ENCODE measurements at places on chromosomes 5 and 9.

GRCh38 chr5:106451998-106452397 lies 1218.7 kb downstream of the EFNA5 start:
- DNase-seq: no peak

- no peak for DNase-seq
Observed at GRCh38 chr9:136361047-136361753, 2.3 kb downstream of the DNLZ start.

DNA sequence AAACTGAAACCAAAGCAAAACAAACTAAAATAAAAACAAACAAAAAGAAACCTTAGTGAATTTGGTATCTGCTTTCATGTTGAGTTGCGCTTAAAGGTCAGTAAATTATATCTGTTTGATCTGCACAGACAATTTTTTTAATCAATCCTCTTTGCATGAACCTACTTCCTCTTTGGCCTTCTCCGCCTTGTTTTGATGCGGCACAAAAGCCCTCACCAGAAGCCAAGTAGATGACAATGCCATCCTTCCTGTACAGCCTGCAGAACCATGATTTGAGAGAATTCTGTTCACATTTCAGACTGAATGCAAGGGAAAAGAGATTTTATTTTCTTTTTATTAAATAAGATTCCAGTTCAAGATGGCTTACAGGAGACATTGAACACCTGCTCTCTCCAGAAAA lies 473.6 kb upstream of the FTMT start:
- DNase-seq: no peak

DNA sequence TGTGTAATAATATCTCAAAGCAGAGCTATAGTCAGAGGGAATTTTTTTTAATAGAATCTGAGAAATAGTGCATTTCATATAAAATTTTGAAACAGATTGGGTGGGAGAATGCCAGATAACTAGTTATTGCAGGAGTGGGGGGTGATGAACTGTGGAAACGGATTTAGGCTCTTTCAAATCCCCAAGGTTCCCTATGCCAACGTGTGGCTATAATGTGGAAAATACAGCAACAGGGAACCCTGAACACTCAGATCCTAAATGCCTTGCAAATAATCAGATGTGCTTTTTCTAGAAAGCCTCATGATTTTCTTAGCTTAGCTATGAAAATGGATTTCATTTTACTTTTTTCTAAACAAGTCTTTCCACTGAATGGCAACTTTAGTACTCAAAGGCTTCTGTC lies 180.5 kb upstream of the DMAC1 start:
- DNase-seq: no peak

GRCh38 chr5:2172471-2172870 lies 289.7 kb upstream of the IRX4 start:
- no peak for DNase-seq

DNA sequence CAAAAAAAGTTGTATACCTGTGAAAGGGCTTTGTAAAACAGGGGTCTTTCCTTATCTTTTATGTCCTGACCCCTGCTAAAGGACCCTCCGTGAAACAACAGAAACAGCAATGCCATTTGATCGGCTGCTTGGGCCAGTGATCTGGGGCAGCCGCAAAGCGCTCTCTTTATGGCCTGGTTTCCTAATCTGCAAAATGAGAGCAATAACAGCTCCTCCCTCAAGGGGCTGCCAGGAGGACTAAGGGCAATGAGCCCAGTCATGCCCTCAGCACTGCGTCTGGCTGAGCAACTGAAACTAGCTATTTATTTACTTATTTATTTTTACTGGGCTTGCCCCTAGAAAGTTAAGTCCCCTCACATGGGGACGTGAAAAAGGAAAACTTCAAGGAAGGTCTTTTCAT lies 18.3 kb downstream of the CMBL start:
- no peak for DNase-seq

- no peak for DNase-seq
Observed at GRCh38 chr9:125747765-125748445, 732 bp downstream of the PBX3 start.

DNA sequence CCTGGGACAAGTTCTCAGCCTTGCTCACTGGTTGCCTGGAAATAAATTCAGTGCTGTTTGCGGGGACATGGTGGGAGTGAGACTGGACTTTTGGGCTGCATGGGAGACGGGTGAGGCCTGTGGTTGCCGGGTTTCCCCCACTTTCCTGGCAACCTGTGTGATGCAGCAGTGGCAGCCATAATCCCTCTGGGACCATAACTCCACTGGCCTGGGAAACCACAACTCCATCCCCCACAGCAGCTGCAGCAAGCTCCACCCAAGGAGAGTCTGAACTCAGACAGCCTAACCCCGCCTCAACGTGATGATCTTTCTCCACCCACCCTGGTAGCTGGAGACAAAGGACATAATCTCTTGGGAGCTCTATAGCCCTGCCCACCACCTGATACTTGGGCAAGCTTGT lies 349.9 kb downstream of the PIK3R1 start:
- DNase-seq: no peak

GRCh38 chr9:86602715-86603114 lies 248.5 kb upstream of the TUT7 start:
- DNase-seq: no peak

GRCh38 chr5:80204808-80205614 lies 50.8 kb downstream of the SERINC5 start:
- no peak for DNase-seq

GRCh38 chr5:136864960-136865359 lies 499.6 kb upstream of the TRPC7 start:
- no peak for DNase-seq

- no peak for DNase-seq
Observed at GRCh38 chr5:110323357-110323756, 403.1 kb downstream of the TMEM232 start.

DNA sequence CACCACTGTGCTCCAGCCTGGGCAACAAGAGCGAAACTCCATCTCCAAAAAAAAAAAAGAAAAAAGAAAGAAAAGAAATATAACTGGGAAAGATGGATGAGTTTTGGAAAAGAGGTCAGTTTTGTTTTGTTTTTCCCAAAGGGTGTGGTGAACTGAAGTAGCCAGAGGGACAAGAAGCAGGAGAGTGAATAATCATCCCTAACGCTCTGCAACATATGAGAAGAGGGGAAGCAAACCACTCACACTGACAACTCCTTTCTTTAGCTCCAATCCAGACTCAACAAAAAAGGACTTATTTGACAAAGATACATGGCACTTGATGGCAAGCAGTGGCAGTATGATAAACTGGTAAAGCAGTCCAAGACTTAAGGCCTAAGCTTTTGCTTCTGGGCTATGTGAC lies 176.1 kb upstream of the HMHB1 start:
- no peak for DNase-seq

- DNase-seq: no peak
Observed at GRCh38 chr9:126722922-126723806, 81.7 kb upstream of the ZBTB43 start.

GRCh38 chr5:103245761-103246160 lies 12.8 kb upstream of the MACIR start:
- DNase-seq: no peak

- DNase-seq: no peak
Observed at GRCh38 chr5:4513381-4513780, 626.7 kb upstream of the ADAMTS16 start.

DNA sequence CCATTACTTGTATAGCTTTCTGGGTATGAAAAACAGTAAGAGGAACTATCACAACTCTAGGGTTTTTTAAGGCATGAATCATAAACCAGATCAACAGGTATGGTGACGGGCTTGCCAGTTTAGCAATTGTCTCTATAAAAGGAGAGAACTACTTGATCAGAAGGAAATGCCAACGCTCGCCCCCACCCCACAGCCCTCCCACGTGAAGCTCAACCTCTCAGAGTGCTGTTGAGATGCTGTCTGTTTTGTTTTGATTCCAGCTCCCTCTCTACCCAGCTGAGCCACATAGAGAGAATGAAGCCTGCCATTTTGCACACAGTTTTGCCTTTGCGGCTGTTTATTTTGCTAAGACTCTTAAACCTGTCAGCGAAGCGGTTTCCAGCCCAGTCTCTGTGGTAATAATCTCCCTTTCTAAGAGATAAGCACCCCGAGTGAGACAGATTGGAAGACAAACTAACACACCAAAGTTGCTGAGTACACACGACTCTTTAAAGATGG lies 257.9 kb upstream of the ANKRD55 start:
- DNase-seq: no peak

GRCh38 chr9:96581786-96582185 lies 37.9 kb downstream of the CDC14B start:
- DNase-seq: no peak

GRCh38 chr5:160174780-160175437 lies 54.4 kb upstream of the FABP6 start:
- no peak for DNase-seq

GRCh38 chr5:31054453-31054852 lies 139.0 kb upstream of the CDH6 start:
- DNase-seq: no peak

DNA sequence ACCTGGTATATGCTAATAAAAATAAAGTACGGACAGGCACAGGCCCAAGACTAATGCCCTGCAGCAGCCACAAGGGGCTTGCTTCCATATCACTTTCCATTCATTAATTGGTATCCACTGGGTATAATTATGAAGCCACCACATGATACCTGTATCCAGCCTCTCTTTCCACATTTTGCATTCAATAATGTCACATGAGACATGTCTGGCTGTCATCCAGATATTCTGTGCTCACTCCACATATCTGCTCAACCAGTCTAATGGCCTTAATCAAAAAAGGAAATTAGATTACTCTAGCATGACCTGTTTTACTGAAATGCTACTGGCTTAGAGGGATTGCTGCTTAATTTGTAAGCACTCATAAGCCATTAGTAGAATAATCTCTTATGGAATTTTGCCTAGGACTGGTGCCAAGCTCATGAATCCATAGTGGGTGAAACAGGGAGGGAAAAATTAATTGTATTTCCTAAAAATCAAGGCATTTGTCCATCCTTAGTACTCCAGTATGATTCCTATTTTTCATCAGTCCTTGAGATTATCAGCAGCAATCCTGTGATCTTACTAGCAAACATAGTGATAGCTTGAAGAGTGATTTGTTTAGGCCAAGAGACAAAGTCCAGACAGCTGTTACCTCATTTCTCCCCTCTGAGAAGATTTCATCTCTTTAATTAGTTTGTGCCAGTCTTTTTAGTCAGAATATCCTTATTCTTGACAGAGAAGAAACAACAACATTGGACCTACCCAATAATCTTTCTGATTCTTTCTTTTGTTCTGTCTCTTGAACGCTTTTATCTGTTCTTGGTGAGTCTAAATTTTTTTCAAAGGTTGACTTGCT lies 119.2 kb upstream of the ABCA1 start:
- DNase-seq: no peak

DNA sequence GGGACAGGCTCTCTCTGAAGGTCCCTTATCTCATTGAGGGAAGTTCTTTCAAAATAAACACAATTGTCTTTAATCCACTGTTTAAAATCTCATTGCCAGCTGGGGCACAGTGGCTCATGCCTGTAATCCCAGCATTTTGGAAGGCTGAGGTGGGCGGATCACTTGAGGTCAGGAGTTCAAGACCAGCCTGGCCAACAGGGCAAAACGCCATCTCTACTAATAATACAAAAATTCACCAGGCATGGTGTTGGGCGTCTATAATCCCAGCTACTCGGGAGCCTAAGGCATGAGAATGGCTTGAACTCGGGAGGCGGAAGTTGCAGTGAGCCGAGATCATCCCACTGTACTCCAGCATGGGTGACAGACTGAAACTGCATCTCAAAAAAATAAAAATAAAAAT lies 8.3 kb upstream of the NDFIP1 start:
- no peak for DNase-seq

DNA sequence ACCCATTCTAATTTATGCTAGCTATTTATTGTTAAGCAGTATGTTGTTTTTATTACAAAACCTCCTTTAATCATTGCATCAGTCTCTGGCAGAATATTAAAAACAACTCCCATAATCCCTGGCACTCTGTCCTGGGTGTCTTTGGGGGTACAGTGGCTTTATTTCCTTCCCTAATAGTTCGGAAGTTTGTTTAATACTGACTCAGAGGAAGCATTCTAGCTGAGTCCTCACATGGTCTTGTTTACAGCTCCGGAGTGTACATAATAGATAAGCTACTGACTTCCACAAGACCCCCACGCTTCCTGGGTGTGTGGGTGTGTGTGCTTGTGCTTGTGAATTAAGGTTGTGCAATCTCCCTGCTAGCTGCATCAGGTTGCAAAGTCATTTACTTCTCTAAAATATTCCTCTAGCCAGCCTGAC lies 149.8 kb upstream of the CDKN2B start:
- no peak for DNase-seq

DNA sequence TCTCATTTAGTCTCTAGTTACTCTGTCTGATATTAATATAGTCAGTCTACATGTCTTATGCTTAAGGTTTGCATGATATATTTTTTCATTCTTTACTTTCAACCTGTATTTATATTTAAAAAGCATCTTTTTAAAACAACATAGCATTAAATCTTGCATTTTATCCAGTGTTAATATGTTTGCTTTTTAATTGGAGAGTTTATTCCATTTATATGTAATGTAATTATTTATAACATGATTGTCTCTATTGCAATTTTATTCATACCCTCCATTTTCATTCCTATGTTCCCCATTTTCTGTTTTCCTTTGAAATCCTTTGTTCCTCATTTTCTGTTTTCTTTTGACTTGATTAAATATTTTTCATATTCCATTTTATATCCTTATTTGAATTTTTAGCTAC lies 13.3 kb downstream of the PCDHB15 start:
- no peak for DNase-seq

DNA sequence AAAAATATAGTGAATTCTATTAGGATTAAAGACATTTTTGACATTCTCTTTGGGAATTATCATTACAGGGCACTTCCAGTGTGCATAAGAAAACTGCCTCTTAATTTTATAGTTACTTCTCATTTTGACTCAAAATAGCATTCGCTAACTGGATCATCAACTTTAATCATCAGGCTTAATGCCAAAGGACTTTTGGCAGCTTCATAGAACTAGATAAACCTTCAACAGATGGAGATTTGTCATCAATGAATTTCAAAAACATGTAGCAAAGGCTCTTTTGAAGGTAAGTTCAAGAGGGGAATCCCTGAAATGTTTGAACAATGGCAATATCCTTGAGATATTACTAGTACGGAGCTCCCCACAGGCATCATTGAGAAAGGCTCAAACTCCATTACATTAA lies 447.2 kb downstream of the PDE4D start:
- no peak for DNase-seq

DNA sequence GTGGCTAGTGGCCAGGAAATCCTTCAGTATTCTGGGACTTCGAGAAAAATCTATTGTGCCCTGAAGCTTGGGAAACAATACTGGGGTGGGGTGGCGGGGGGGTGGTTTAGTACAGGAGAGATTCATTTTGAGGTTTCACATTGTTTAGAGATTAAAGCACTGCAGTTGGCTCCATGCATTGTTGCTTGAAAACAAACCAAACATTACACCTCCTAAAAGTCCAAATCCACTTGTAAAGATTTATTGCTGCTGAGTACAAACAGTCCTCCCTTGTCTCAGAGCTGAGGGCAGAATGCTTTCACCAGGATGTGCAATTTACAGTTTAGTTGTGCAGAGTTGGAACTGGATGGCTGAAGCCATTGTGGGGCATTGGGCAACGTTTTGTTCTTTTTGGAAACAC lies 49.4 kb downstream of the GGTA1 start:
- DNase-seq: no peak

DNA sequence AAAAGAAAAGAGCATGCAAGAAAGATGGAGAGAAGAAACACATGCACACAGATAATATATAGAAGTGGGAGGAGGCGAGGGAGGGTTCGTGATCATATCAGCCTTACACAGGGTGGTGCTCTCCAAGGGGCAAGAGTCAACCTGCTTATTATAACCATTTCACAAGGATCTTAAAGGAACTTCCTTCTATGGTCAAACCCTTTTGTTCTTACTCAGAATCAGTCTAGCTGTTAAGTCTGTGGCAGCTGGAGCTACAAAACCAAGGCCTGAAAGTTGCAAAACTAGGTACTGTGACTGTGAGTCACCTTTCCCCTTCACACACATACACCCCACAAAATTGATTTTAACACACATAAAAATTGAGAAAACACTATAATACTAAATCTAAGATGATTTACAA lies 18.5 kb upstream of the ERMP1 start:
- no peak for DNase-seq
